GM23338 (cell line): ENCODE measurements at places on chromosomes 5 and 9. TPM values are rescaled to one million over a fixed set of nuclear protein-coding genes. Genes with fewer than 3 reads are reported as not detected.

Gene PCDHGA12
- total RNA-seq = 3.3 and 3.5 TPM in 2 replicates

Gene OTULINL
- total RNA-seq = 7.2 and 7.6 TPM in 2 replicates

Gene PCDHA9
- total RNA-seq = 3.2 and 3.3 TPM in 2 replicates

Gene PNPLA7
- total RNA-seq = 0.39 and 0.80 TPM in 2 replicates

Gene CDH18
- 0.66 and 1.3 TPM in 2 replicates for total RNA-seq

Gene PDLIM4
- 17.4 and 31.8 TPM in 2 replicates for total RNA-seq

Gene PCDHGB5
- total RNA-seq = 15.7 and 18.5 TPM in 2 replicates

Gene SLC46A2
- not detected in 2 replicates for total RNA-seq

Gene LURAP1L
- total RNA-seq = 0.74 and 1.2 TPM in 2 replicates

Gene PCDHA13
- 4.3 and 9.8 TPM in 2 replicates for total RNA-seq

Gene C5
- total RNA-seq = 0.12 and 0.31 TPM in 2 replicates

Gene FBP1
- total RNA-seq = 2.5 and 3.3 TPM in 2 replicates

Gene PBX3
- 50.5 and 83.1 TPM in 2 replicates for total RNA-seq

Gene SLC2A6
- 30.9 and 39.3 TPM in 2 replicates for total RNA-seq

Gene DPM2
- total RNA-seq = 29.0 and 36.6 TPM in 2 replicates

Gene GPR151
- total RNA-seq = not detected in 2 replicates

Gene HAPLN1
- total RNA-seq = 3.6 and 4.0 TPM in 2 replicates

Gene ACSL6
- 3.6 and 4.6 TPM in 2 replicates for total RNA-seq

Gene TEK
- 7.9 and 9.4 TPM in 2 replicates for total RNA-seq

Gene FAM174A
- 5.6 and 9.0 TPM in 2 replicates for total RNA-seq

Gene FREM1
- 3.1 and 4.8 TPM in 2 replicates for total RNA-seq

Gene LCN6
- total RNA-seq = not detected in 2 replicates

Gene PCDH12
- total RNA-seq = 0.12 and 0.14 TPM in 2 replicates

Gene SHOC1
- not detected in 2 replicates for total RNA-seq

Gene SLC36A2
- total RNA-seq = not detected in 2 replicates

Gene WDR70
- total RNA-seq = 28.5 and 34.9 TPM in 2 replicates

Gene LCN2
- 0.27 TPM in 1 of 2 replicates, not detected in the other for total RNA-seq

Gene RORB
- total RNA-seq = 2.0 and 4.5 TPM in 2 replicates

Gene GDF9
- total RNA-seq = 0.14 and 0.66 TPM in 2 replicates

Gene SLC34A3
- not detected in 2 replicates for total RNA-seq

Gene SYK
- total RNA-seq = 5.4 and 5.8 TPM in 2 replicates

Gene FBP2
- total RNA-seq = not detected in 2 replicates

Gene CLK4
- 9.9 and 15.3 TPM in 2 replicates for total RNA-seq

Gene S100Z
- total RNA-seq = not detected in 2 replicates

Gene CAPSL
- not detected in 2 replicates for total RNA-seq

Gene RNF145
- 37.1 and 43.5 TPM in 2 replicates for total RNA-seq

Gene GNAQ
- total RNA-seq = 43.1 and 59.1 TPM in 2 replicates

Gene CA9
- not detected in 2 replicates for total RNA-seq

Gene PCDHA1
- 1.6 and 3.2 TPM in 2 replicates for total RNA-seq

Gene SLCO6A1
- total RNA-seq = 3.1 TPM in 1 of 2 replicates, not detected in the other

Gene MRPL41
- 32.6 and 32.8 TPM in 2 replicates for total RNA-seq

Gene PHF2
- total RNA-seq = 8.9 and 11.8 TPM in 2 replicates

Gene OR4F3
- not detected in 2 replicates for total RNA-seq

Gene AGXT2
- not detected in 2 replicates for total RNA-seq

Gene IFNA7
- not detected in 2 replicates for total RNA-seq

Gene DEPDC1B
- 67.9 and 75.0 TPM in 2 replicates for total RNA-seq

Gene ADAMTS6
- total RNA-seq = 1.0 and 2.0 TPM in 2 replicates

Gene NR4A3
- 0.17 and 0.58 TPM in 2 replicates for total RNA-seq

Gene BRD3OS
- 12.8 and 16.0 TPM in 2 replicates for total RNA-seq

Gene SLC6A18
- not detected in 2 replicates for total RNA-seq

Gene NR2F1
- not detected in 2 replicates for total RNA-seq

Gene CDX1
- total RNA-seq = not detected in 2 replicates

Gene UBAP2
- total RNA-seq = 51.7 and 56.4 TPM in 2 replicates

Gene SLC35D2
- total RNA-seq = 11.6 and 14.4 TPM in 2 replicates
